ENCODE measurements at places on chromosomes 1 and 21.
A peak's percentile ranks its signal among the peaks of the same experiment; 100 is the strongest.

- ATAC-seq = no peak
These were observed 385.2 kb downstream of the NUF2 start for GRCh38 chr1:163706915-163707314.

DNA sequence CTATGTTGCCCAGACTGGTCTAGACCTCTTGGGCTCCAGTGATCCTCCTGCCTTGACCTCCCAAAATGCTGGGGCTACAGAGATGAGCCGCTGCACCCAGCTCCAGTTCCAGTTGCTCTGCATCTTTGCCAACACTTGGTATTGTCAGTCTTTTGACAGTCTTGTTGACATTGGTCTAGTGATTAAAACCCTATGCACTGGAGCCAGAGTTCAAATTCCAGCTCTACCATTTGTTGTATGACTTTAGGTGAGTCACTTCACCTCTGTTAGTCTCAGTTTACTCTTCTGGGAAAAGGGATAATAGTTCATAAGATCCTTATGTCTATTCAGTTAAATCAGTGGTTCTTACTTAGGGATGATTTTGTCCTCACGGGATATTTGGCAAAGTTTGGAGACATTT lies 32.9 kb upstream of the MED18 start:
- no peak for ATAC-seq

GRCh38 chr1:159261721-159262494 lies 40.2 kb upstream of the FCER1A start:
- no peak for ATAC-seq

DNA sequence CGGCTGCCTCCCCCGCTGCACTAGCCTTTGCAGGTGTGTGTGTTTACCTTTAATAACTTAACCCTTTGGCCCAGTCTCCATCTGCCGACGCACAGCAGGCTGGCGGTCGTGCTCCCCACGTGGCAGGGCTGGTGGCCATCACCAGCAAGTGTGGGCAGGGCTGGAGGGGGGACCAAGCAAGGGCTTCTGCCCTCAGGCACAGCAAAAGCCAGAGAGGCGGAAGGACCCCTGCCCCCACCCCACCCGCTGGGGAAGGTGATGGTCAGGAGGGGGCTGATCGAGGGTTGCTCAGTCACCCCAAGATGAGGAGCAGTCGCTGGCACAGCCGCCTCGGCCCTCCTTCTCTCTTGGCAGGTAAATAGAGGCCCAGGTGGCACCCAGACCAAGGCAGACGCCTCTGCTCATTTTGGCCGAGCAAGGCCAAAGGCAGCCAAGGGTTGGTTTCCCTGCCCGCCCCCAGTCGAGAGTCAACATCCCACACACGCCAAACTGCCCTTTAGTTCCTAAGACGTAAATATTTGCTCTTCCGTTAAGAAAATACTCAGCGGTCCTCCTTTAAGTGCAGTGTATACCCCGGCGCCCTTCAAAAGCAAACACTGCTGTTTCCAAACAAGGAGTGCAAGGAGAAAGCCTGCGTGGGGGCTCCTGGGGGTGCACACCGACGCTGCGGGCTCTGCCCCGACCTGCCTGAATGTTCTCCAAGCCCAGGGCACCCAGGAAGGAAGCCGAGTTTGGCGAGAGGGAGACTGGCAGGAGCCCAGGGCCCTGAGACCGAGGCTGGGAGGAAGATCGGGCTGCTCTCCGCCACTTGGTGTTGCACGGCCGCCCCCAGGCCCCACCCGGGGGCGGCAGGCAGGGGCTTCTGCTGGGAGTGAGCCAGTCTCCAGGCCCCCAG lies 82.7 kb downstream of the SIK1 start:
- ATAC-seq = no peak

- ATAC-seq = no peak
These were observed 74.7 kb upstream of the POU3F1 start for GRCh38 chr1:38121231-38121680.

DNA sequence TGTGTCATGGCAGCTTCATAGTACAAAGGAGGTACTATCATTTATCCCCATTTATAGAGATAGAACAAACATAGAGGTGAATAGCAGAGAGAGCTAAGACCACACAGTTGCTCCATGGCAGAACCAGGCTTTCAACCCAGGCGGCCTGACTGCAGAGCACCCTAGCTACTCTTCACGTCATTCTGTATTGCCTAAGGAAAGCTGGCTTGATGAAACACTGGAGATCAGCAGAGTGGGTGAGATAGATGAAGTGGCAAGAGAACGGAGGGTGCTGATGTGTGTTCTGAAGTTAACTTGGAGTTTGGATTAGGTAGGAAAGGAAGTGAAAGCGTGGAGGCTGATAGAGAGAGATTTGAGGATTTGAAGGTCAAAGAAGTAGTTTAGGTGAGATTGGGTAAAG lies 47.9 kb upstream of the RWDD3 start:
- no peak for ATAC-seq

DNA sequence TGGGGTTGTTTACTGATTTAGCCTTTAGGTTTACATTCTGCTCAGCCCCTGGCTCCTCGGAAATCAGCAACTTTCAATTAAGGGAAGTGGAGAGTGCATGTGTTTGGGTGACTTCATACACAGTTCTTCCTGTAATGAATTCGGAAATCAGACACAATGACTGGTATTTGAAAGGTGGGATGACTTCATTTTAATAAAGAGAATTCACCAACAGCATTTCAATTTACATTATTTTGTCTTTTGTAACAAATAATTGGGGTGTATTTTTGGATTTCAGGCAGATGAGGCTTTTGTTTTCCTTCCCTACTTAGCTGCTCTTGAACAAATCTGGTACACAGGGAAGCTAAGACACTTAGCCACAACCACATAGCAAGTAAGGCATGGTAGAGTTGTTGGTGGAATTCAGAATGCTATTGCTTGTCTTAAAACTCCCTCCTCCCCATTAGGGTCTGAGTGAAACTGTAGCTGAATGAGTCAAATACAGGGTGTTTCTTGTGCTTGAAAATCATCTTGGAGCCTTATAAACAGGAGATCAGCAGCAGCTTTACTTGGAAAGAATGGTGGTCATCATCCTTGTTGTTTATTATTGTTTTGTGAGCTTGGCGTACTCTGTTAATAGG lies 917 bp downstream of the STX12 start:
- ATAC-seq = peak; percentile 3

DNA sequence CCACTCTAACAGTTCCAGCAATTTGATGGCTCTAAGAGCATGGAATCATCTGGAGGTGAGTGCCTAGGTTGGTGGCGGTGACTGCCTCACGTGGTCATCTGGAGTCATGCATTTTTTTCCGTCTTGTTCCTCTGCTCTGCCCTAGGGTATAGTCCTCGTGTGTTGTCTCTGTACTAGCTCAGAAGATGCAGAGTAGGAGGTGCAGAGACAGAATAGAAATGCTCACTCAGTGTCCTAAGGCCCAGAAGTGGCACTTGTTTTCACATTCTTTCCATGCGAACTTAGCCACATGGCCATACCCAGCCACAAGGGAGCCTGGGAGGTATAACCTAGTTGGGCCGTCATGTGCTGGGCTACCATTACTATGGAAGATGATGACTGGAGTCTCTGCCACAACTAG lies 30.3 kb downstream of the DYRK1A start:
- ATAC-seq = no peak

- no peak for ATAC-seq
These were observed 106.7 kb upstream of the ADAR start for GRCh38 chr1:154714638-154715037.

DNA sequence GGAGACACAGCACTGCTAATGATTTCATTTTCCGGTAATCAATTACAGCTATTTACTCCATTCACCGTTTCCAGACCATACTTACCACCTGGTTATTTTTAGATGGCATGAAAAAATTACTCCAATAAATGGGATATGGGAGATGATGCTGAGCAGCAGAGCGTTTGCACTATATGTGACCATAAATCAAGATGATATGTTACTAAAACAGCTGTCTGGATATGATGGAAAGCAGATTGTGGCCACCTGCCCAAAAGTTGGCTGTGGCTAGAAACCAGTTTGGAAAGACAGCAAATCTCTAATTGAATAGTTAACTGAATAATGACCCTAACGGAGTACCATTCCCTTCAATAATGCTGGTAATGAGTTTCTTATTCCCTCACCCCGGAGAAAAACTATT lies 22.5 kb upstream of the KCTD3 start:
- ATAC-seq = no peak

DNA sequence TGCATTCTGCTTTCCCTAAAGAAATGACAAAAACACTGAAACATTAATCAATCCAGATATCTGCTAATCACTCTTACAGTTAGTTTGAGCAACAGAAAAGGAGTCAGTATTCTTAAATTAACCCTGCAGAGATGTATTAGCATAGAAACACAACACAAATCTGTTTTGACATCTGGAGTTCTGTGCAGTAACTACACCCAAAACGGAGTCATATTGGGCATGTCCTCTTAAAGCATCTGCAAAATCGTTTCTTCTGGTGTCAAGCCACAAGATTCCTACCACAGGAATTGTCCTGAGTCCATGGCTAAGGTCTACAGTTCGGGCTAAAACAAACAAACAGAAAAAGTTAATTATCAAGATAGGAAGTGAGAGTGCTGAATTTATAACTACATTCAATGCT lies 332.1 kb upstream of the PKN2 start:
- ATAC-seq = no peak

DNA sequence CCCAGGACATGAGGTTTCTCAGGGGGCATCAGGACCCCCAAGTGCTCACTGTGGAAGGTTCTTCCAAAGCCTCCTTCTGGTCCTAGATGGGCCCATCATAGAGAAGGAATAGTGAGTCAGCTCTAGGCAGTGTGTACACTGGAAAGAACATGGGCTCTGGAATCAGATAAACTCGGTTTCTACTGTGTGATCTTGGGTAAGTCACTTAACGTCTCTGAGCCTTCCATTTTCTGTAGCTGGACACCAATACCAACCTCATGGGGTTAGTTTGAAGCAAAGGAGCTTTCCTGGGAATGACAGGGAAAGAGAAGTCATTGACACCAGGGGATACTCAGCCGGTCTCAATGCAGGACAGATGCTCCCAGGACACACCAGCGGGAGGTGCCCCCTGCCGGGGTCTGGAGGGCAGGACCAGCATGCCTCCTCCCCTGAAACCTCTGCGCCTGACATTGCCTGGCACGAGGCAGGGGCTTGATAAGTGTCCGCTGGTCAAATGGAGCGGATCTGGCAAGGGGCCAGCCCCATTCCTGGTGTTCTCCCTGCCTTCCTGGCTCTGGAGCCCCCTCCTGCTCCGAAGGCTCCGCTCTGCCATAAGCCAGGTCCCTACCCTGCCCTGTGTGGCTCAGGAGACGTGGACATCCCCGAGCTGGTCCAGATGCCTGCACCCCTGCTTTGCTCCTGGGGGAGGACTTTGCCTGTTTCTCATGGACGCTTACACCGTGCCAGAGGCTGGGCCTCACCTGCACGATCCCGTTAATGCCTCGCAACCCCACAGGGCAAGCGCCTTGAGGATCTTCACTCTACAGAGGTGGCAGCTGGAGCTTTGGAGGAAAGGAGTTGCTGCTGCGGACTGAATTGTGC lies 52.8 kb downstream of the EDN2 start:
- ATAC-seq = no peak

- ATAC-seq = no peak
These were observed 86.3 kb upstream of the TSPAN2 start for GRCh38 chr1:115175596-115175995.

- ATAC-seq = no peak
These were observed 12.0 kb upstream of the VWA5B1 start for GRCh38 chr1:20278692-20279130.

DNA sequence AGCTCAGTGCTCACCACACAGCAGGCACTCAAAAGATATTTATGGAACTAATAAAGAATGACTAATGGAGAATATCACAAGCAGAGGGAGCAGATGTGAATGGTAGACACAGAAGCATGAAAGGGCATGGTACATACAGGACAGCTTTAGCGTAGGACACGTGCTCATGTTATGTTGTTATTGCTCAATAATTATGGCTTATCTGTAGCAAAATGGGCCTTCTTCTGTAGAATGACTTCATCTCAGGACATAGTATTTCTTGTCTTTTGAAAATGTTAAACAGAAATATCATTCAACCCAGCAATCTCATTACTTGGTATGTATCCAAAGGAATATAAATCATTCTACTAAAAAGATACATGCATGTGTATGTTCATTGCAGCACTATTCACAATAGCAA lies 58.9 kb upstream of the EXO1 start:
- no peak for ATAC-seq

GRCh38 chr21:37257511-37257966 lies 9.6 kb downstream of the VPS26C start:
- ATAC-seq = no peak

DNA sequence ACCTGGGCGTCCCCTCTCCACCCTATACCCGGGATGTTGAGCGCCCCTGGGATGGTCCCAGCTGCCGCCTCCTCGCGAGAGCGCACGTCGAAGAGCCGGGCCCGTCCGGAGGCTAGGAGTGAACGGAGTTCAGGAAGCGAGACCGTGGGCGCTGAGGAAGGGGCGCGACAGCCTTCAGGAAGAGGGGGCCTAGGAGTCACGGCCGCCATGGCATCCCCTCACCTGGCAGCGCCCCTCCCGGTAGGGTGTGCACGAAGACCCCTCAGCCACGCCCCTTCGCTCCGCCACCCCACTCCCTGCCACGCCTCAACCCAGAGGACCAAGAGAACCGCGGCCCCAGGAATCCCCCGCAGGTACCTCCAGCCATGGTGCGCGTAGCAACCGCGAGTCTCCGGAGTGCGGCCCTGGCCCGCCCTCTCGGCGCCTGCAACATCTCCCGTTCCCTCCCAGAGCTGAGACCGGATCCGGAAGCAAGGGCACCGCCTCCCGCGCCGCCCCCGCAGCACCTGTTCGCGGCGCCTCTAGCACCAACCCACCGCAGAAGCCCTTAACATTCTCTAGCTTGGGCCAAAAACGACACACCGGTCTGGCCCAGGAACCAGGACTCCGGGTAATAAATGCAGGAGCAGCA lies at the start of gene TSTD1:
TSTD1 (minus strand) TSS at position 442 of the 631 bp plus-strand sequence; CDS start at position 367, 75 bp downstream.
- ATAC-seq = peak; percentile 86

DNA sequence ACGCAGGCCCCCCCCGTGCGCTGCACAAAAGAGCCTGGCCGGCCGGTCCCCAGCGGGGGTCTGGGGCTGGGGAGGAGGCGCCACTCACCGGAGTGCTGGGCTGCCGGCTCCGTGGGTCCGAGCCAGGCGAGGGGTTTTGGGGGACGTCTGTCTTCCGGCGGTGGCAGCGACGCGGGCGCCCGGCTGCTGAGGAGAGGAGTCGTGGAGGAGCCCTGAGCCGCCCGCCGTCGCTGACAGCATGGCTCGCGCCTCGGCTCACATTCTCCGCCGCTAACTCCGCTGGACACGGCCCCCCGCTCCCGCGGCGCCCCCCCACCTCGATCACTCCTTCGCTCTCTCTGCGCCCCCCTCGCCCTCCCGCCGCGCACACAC lies 649 bp downstream of the AHDC1 start:
- peak; percentile 6 for ATAC-seq

- no peak for ATAC-seq
These were observed 4.0 kb upstream of the ZBTB18 start for GRCh38 chr1:244046907-244047611.

- ATAC-seq = no peak
These were observed 356.8 kb downstream of the RRAGC start for GRCh38 chr1:38502758-38503157.

DNA sequence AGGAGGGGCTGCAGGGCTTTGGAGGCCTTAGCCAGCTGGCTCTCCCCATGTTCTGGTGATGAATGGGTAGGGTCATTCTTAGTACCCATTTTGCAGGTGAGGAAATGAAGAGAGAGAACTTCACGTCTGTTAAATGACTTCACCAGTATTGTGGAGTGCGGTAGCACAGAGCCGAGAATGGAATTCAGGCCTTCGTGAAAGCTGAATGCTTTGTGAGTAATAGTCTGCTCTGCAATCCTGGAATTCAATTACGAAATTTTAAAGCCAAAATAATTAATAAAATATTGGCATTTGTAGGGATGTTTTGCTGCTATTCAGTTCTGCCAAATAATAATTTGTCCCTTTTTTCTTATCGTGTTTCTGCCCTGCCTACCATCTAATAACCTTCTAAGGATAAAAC lies 197.7 kb downstream of the GREM2 start:
- ATAC-seq = no peak
